HS-5 (cell line): ENCODE measurements at places on chromosomes 12 and 14.

DNA sequence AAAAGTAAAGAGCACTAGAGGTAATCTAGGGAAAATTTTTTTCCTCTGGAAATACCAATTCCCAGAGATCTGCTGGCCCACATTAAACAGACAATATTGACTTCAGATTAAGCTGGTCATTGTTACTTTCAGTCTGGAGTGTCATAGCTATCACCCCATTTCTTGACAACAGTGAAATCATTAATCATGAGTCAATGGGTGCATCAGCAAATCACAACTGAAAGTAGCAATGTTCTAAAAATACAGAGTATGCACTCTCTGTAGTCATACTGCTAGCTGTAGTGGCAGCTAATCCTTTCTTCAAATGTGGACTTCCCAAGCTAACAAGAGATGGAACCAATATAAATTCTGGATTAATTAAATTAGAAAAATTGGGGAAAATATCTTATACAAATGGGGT, 129.9 kb downstream of the CPNE8 start:
- DNase-seq = no peak

DNA sequence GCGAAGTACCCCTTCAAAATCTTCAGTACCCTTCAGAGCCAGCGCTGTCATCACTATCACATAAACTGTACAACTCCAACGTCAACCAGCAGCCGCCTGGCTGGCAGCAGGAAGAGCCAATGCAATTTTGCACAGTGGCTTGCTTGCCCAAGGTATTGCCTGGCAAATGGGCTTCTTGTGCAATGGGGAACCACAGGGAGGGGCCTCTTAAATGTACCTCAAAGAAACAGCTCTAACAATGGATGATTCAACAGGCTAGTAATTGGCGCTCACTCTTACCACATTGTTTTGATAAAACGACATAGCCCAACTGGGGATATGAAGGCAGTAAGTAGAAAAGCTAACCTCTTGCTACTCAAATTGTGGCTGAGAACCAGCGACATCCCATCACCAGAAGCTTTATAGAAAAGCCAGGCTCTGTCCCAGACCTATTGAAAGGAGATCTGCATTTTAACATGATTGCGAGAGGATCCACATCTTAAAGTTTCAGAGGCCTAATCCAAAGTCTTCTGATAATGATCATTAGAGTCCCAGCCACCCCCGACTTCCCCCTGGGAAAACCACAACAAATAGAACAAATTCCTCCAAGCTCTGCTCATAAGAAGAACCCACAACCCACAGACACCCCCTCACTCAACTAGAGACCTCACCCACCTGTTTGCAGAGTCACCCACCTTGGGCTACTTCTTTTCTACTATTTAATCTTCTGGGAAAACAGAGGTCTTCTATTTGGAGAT, 125.3 kb upstream of the HIF1A start:
- no peak for DNase-seq

DNA sequence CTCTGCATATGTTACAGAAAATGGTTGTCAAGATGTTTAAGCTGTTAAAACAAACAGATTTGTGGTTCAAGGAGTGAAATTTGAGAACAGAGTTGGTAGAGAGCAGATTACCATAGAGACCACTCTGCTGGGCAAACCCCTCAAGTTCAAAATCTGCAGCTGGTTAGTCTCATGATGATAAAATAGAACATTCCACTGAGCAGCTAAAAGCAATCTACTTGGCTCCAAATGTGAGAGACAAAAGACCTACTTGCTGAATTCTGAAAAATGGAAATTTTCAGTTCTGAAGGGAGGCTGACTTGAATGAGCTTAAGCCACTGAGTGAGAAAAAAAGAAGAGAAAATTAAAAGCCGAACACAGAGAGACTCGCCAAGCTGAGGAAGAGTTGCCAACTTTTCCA, 519.3 kb downstream of the NOVA1 start:
- no peak for DNase-seq

GRCh38 chr12:14999695-15000365, 27.0 kb downstream of the PDE6H start:
- DNase-seq = no peak

DNA sequence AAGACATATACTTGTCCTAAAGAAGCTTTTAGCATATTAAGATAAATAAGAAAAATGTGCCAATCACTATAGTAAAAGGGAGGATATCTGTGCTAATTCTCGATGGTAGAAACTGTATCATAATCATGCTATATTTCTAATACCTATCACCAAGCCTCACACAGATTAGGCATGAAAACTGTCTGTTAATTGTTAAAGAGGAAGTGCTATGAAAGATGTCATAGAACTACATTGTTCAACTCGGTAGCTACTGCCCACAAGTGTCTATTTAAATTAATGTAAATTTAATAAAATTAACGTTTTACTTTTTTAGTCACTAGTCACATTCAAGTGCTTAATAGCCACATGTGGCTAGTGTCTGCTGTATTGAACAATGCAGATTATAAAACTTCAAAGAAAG, 77.5 kb upstream of the KICS2 start:
- no peak for DNase-seq

GRCh38 chr14:70666361-70666686, 24.6 kb downstream of the TTC9 start:
- peak; percentile 11 for DNase-seq

GRCh38 chr14:22886500-22887259, 3.7 kb downstream of the REM2 start:
- no peak for DNase-seq

DNA sequence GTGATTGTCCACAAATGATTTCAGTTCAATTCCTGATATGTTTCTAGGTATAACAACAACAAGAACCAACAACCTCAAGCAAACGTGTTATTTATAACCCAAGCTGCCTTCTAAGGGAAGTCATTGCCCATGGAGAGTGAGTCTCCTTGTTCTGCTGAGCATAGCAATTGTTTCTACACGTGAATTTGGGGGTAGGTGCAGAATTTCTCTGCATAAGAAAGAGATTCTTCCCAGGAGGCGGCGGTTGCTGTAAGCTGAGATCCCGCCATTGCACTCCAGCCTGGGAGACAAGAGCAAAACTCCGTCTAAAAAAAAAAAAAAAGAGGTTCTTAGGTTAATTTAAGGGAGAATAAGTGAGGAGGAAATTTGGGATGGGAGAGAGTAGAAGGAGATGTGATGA, 226.5 kb upstream of the PELI2 start:
- no peak for DNase-seq

DNA sequence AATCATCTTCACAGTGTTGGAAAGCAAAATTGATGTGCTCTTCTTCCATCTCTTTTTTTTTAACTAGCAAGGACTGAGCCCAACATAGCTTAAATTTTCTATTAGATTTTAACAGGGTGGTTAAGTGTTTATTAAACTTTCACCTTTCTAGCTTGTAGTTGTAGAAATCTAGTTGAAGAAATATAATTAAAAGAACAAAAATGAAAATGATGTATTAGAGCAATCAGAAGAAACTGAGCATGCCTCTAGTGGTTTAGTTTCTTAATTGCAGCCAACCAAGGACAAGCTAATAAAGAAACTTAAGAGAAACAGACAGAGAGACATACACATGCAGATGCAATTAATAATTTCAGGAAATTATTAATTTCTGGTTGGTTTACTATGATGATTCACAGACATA, 673.0 kb upstream of the LMO3 start:
- no peak for DNase-seq

DNA sequence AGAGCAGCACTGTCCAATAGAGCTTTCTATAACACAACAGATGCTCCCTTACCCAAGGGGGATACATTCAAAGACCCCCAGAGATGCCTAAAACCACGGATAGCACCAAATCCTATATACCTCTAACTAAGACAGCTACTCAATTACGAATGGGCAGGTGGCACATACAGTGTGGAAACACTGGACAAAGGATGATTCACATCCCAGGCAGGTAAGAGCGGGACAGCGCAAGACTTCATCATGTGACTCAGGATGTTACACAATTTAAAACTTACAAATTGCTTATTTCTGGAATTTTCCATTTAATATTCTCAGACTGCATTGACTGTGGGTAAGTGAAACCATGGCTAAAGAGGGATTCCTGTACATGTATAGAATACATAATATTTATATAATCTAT, 5.5 kb upstream of the HCFC2 start:
- DNase-seq = no peak

DNA sequence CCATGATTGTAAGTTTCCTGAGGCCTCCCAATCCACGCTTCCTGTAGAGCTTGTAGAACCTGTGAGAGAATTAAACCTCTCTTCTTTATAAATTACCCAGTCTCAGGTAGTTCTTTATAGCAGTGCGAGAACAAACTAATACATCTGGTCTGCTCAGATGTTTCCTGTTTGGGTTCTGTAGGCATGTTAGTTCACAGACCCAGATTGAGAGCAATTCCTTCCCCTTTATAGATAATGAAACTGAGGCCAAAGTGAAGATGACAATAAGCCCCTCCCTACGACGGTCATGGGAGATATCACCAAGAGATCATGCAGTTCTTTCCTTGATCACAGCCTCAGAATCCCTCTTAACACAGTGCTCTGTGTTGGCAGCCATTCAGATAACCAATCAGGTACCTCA, 76.5 kb upstream of the CLMN start:
- DNase-seq = no peak

- no peak for DNase-seq
Measured at GRCh38 chr14:103113774-103114173, 9.5 kb upstream of the TNFAIP2 start.

- DNase-seq = no peak
Measured at GRCh38 chr14:69828354-69828753, 31.3 kb upstream of the SLC10A1 start.

DNA sequence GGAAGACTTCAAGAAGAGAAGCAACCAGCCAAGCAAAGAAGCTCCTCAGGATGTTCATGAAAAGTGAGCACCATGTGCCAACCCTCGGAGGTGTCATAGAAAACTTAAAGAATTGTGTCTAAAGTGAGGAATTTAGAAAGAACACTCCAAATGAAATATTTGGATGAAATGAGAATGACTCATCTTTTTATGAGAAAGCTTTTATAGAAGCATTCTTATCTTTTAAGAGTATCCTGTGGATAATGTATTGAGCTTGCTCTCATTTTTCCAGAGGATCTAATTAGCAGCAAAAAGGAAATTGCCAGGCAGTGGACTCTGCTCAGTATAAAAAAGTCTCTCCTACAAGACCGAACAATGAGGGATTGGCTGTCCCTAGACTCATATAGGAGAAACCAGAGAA, 454.9 kb downstream of the LRIG3 start:
- no peak for DNase-seq

- DNase-seq = no peak
Measured at GRCh38 chr14:70599345-70599744, 1.1 kb downstream of the MED6 start.

DNA sequence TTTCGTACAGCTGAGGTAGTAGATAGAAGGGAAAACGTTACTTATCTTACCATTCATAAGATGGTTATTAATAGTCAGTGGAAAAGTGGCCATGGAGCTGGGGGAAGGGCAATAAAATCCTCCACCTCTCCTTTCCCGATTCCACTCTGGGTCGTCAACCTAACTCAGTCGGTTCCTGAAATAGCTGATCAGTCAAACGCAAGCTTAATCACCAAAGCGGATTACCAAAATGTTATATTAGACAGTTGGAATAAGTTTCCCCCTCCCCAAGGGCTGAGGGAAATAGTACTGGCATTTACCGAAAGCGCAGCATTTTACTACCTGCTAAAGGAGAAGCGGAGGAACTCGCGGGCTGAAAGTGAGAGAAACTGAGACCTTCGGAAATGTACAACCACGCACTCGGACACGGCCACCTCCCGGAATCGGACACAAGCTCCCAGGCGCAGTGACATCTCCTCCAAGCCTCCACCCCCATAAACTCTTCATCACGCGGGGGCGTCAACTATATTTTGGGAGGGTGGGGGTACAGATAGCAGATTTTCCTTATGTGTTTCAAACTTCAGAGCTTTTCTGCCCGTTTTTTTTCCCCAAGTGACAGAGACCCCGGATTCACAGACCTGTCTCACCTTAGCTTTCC, 1.2 kb downstream of the PPM1H start:
- DNase-seq = no peak

DNA sequence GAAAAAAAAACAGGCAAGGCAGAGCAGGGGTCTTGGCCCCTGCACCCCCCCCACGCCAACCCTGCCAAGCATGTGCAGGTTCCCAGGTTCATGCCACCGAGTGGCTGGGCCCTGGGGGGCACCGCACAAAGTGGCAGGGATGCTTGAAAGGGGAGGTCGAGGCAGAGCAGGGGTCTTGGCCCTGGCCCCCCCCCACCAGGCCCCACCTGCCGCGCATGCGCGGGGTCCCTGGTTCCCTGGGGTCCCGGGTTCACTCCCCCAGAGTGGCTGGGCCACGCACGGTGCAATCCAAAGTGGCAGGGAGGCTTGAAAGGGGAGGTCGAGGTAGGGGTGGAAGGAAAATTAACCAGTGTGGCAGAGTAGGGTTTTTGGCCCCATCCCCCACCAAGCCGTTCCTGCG, 312.2 kb downstream of the ALG10 start:
- DNase-seq = no peak

DNA sequence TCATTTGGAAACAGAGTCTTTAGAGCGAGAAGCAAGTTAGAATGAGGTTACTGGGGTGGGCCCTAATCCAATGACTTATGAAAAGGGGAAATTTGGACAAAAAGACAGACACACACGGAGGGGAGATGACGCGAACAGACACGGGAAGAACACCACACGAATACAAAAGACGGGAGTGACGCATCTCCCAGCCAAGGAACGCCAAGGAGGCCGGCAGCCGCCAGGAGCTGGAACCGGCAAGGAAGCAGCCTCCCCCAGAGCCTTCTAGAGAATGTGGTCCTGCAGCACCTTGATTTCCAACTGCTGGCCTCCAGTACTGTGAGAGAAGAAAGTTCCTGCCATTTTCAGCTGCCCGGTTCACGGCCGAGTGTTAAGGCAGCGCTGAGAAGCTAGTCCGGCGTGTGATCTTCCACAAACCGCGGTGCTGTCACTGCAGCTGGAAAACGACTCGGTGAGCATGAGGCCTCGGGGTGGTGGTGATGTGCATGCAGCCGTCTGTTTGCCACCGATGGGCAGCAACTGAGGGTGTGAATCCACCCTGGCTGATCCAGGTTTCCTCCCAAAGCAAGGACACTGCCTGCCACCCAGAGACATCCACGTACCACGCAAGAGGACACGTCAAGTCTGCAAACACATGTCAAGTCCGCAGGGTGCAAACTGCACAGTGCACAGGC, 124.5 kb downstream of the NCOR2 start:
- no peak for DNase-seq

- DNase-seq = no peak
Measured at GRCh38 chr14:23047034-23047634, 5.1 kb downstream of the PSMB11 start.

GRCh38 chr14:64878837-64879634, 671 bp downstream of the SPTB start:
- no peak for DNase-seq

DNA sequence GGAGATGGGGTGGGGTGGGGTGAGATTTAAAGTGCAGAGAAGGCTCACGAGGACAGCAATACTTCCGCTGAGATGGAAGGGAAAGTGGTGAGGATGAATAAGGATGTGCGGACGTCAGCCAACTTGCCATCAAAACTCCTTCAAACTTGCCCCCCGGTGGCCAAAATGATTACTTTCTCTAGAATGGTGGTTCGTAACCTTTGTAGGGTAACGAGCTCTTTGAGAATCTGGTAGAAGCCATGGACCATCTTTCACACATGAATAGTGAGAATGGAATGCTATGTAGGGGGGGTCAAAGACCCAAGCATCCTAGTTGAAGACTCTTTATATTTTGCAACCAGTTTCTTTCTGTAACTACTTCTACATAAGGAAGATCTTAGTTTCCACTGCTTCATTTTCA, 245.9 kb upstream of the DDHD1 start:
- DNase-seq = peak; percentile 16

- peak; percentile 90 for DNase-seq
Measured at GRCh38 chr14:69317102-69317755, 57.3 kb downstream of the GALNT16 start.
